Stimulated activated CD4-positive, alpha-beta T cell treated with anti-CD3 and anti-CD28 coated beads, Interleukin-1b, Interleukin-23, amount 100 ng/mL, for 1 hour (primary cell): ENCODE measurements at places on chromosomes 3 and 15.
A peak's percentile ranks its signal among the peaks of the same experiment; 100 is the strongest.

- no peak for DNase-seq
Observed at GRCh38 chr3:102020735-102021134, 171.4 kb downstream of the NFKBIZ start.

GRCh38 chr3:30826531-30826942, 67.9 kb downstream of the GADL1 start:
- DNase-seq: no peak

- DNase-seq: no peak
Observed at GRCh38 chr3:141360888-141361598, 7.3 kb upstream of the ZBTB38 start.

- no peak for DNase-seq
Observed at GRCh38 chr3:127611251-127611650, 13.0 kb downstream of the MCM2 start.

GRCh38 chr15:47812470-47812999, 95.2 kb downstream of the SEMA6D start:
- DNase-seq: no peak

- no peak for DNase-seq
Observed at GRCh38 chr3:195692354-195692685, 28.5 kb upstream of the MUC20 start.

GRCh38 chr3:57557085-57557537, 1.0 kb downstream of the PDE12 start:
- DNase-seq: no peak

- no peak for DNase-seq
Observed at GRCh38 chr3:171356251-171356650, 104.0 kb downstream of the TNIK start.

- no peak for DNase-seq
Observed at GRCh38 chr3:194322678-194323211, 28.4 kb downstream of the CPN2 start.

- no peak for DNase-seq
Observed at GRCh38 chr3:45225465-45226205, 452 bp downstream of the TMEM158 start.

- DNase-seq: no peak
Observed at GRCh38 chr3:76495216-76495615, 544.7 kb upstream of the ROBO2 start.

DNA sequence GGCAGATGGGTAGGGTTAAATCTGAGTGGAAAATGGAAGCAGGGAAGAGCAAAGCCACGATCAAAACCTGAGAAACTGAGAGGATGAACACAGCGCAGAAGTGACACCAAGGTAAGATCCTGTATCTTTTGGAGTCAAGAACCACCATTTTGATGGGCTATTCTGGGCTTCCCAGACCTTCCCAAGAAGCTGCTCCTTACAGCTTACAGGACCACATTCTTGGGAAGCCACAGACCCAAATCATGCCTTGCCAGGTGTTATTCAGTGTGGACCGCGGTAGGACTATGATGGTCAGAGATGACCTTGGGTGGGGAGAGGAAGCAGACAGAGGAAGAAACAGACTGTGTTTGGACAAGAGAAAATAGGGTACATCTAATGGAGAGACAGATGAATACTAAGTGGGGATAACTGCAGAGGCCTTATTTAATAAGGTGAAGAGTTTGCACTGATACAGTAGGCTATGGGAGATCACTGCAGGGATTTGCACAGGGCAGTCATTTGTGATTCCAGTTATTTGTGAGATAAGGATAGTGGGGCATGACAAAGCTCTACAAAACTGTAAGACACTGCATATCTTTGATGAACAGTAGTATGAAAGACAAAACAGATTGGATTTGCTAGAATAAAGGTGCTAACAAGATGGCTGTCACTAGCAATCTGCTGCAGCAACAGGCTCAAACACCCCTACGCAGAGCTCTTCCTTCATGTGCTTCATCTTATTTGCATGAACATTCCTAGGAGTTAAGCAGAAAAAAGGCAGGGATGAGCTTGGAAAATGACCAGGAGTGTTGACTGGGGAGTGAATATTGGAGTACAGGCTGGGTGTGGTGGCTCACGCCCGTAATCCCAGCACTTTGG, 105.9 kb downstream of the IGF2BP2 start:
- DNase-seq: no peak

- DNase-seq: no peak
Observed at GRCh38 chr3:119195911-119196310, 22.5 kb downstream of the UPK1B start.

DNA sequence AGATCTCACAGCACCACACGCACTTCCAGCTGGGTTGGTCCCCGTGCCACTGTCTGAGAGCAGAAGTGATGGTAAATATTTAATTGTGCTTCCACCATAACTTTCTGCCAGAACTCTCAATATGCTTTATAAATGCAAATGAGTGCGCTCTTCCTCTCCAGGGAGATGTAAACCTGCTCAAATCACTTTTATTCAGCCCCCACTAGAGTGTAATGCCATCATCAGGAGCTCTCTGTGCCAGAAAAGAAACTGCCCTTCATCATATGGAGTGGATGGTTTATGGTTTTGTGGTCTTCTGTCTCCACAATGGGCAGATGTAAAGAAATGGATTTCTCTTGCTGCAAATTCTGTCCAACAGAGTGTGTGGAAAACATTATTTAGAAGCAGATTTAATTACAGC, 127.0 kb downstream of the EPHB1 start:
- DNase-seq: no peak

GRCh38 chr15:73691396-73691795, 7.2 kb downstream of the CD276 start:
- DNase-seq: no peak

- no peak for DNase-seq
Observed at GRCh38 chr3:72727172-72727571, 121.1 kb downstream of the SHQ1 start.

- no peak for DNase-seq
Observed at GRCh38 chr15:89172921-89173320, 48.5 kb downstream of the RLBP1 start.

GRCh38 chr3:100023150-100023549, 91.2 kb downstream of the FILIP1L start:
- DNase-seq: no peak

DNA sequence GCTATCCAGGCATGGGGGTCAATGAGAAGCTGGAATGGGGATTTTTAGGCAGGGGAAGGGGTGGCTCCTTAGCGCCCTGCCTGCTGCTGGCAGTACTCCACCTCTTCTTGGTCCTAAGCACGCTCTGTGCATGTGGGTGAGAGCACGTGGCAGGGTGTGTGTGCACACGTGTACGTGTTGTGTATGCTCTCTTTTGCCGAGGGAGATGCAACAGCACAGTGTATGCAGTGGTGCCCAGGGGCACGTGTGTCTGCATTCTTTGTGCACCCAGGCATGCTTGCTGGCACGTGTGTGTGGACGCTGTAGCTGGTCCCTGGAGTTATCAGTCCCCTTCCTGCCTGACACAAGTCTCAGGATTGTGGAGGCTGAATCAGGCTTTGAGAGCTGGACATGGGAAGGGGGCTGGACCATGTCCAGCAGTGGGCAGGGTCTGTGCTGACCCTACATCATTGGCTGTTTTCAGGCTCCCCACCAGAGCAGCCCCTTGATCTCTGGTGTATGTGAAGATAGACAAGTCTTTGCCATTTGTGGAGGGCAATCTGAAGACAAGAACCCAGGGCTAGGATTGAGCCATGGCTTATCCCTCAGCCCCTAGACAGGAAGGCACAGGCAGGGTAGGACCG, 1.9 kb upstream of the CAMKV start:
- DNase-seq: no peak

DNA sequence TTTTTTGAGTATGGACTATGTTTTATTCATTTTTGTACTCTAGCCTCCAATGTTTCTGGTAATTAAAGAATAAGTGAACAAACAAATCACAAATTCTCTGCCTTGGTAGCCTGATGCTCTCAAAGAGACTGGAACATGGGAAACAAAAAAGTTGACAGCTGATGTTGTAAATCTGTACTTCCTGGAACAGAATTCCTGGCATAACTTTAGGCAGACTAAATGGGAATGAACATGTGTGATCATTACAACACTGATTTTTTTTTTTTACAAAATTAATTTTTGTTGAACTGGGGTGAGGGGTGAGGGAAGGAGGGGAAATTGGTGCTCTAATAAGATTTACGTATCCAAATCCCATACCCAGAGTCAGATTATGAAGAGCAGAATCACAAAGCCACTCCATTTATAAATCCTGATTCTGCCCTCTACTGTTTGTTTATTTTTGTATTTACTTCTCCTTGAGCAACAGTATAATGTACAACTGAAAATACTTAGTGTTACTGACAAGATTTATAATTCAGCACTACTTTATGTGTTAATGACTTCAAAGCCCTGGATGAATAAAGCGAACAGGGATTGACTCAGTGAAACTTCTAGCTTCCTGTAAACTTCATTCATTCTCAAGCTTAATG, 165.0 kb downstream of the FRMD5 start:
- DNase-seq: no peak

- peak; percentile 48 for DNase-seq
Observed at GRCh38 chr15:73950831-73951561, 24.7 kb downstream of the LOXL1 start.

GRCh38 chr15:38755718-38756117, 191.1 kb upstream of the RASGRP1 start:
- DNase-seq: no peak

GRCh38 chr15:72180761-72181324, 16.7 kb downstream of the GRAMD2A start:
- DNase-seq: no peak

DNA sequence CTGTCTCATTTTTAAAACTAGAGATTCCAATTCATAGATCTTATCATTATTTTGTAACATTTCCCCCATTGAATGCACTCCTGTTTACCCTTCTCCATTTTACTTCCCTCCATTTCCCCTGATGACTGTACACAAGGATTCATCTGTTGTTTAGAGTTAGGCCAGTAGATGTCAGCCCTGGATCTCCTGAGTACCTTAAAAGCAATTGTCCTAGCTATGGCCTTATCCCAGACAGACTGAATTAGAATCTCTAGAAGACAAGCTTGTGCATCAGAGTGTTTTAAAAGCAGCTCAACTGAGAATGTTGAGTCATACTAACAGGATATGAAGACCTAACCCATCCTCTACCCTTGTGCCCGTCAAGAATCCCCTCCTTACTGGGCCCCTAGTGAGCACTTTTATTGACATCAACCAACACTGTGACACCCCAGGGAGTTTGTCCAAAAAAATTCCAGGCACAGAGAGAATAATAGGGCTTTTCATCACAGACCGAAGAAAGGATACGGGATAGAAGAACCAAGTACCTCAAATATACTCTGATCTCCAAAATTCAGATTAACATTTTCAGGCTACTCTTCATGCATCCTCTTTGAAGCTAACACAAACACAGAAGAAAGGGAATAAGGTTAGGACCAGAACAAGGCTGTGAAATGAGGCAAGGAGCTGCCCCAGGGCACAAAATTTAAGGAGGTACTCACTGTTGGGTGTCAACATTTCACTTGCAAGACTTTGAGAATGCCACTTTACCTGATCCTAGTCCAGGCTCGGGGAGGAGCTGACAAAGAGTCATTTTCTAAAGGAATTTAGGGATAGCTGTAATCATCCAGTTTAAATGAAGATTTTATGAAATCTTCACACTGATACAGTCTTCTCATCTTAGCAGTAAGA, 17.1 kb downstream of the ZBED2 start:
- no peak for DNase-seq

DNA sequence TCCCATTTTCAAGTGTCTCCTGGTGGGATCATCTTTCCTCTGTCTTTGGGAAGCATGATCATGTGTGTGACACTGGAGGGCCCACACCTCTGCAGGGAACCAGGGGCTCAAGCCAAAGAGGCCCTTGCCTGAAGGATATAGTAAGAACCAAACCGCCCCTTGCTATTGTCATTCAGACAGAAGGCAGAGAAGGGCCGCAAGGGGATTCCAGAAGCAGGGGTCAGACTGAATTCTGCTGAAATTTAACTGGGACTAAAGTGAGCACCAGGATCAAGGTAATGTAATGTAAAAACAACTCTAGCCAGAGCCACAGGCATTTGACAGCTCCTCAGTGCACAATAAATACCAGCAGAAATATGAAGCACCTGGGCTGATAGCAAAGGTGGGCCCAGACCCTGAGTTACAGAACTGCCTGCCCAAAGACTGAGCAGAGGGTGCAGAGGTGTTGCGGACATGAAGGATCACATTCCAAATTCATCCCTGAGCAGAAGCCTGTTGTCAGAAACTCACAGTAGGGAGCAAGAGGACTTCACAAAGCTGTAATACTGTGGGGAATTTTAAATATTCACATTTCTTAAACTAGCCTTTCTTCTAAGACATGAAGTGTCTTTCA, 46.0 kb upstream of the RASGRF1 start:
- no peak for DNase-seq

DNA sequence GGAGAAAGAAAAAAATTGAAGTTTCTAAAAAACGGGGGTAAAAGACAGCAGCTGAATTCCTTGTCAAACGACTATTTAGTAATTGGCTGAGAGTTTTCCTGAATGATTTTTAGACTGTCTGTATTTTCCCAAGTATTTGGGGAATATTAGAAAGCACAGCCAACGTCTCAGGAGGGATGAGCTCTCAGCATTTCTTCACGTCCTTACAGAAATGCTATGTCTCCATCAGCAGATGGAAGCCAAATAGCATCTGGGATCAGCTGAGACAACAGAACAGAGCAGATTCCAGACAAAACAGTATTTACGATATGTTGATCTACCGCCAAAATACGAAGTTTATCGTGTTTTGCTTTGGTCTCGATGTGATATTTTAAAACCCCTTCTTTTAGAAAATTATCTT, 5.3 kb upstream of the TMC3 start:
- no peak for DNase-seq

DNA sequence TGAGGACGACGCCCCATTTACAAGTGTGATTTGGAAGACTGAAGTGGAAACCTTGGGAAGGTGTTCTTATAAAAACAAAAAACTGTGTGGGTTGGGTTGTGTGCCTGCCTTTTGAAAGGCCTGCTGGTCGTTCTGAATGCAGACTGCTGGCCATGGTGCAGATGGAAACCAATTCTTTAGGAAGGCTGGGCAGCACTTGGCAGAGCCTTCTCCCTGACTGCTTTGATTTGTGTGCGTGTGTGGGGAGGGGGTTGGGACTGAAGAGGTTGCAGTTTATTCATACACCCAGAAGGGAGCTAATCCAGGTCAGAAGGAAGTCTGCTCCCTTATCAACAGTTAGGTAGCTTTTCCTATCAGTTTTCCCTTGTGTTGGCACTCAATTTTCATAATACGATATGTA, 288.7 kb downstream of the SOX2 start:
- DNase-seq: no peak

GRCh38 chr3:169147238-169148008, 516.1 kb downstream of the MECOM start:
- DNase-seq: no peak

DNA sequence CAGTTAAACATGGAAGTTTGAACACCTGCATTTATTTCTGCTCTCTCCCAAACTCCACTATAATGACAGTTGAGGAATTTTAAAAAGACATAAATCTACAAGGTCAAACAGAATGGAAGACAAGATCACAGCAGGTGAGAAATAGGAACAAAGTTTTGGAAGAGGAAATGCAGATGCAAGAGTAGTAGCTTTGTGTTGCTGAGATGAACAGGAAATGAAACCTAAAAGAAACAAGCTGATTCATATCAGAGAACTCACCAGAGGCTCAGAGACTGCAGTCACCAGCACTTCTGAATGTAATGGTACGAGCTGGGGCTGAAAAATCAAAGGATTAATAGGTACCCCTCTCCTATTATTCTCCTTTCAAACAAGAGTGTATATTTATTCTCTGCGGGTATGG, 459.9 kb downstream of the RAP2B start:
- DNase-seq: no peak
